ENCODE measurements at places on chromosomes 13 and 19.

GRCh38 chr13:98658131-98658530 is 81.2 kb upstream of the STK24 start:
- no peak overlapping the region for H3K27ac ChIP-seq
- no peak for DNase-seq
- H3K4me3 ChIP-seq = no peak overlapping the region
- peaks cover 14% of the 10 kb centered on the region for H3K27me3 ChIP-seq
- H3K36me3 ChIP-seq = no peaks in the 10 kb centered on the region

DNA sequence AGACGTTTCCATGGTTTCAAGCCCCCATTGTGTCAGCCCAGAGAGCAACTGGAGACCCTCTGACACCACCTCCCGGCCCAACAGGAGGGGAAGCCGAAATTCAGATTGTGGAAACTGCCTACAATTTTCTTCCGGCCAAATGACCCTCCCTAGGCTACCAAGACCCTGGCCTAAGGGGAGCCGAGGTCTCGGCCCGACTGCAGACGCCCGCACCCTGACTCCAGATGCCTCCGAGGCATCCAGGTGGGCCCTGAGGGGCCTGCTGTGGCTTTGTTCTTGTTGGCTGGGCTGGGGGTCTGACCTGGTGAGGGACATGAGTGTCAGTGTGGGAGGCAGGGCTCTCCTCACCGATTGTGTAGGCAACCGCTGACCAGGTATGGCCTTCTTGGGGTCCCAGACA is 9.6 kb downstream of the MEX3D start:
- no peaks in the 10 kb centered on the region for H3K4me1 ChIP-seq
- no peak overlapping the region for H3K4me3 ChIP-seq
- DNase-seq = no peak
- no peaks in the 10 kb centered on the region for H3K27me3 ChIP-seq

DNA sequence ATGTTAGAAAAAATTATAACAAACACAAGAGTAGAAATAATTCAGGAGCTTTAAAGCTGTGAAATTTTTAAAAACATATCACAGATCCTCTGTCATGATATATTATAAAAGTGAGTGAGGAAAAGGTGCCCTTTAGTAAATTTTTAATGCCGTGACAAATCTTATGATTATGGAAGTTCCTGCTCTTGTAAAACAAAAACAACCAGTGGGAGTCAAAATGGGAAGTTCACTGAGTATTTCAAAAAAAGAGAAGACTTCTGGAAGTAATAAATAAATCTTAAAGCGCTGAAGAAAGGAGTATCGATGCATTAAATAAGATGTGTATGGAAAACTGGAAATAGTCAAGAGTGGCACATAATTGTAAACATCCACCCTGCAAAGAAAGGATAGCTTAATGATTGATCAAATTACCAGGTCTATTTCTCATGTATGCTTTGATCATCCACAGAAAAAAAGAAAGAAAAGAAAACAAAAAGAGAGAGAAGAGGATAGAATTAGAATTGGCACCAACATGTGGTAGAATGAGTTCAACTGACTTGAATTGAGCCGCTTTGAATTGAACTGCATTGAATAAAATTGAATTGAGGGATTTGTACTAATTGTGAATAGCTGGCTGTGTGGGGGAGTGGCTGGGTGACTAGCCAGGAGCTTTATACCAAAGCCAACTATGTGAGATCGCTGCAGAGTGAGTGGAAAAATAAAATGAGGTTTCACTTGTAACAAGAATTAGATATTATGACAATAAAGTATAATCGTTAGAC is 647.6 kb upstream of the SPRY2 start:
- H3K4me1 ChIP-seq = no peaks in the 10 kb centered on the region
- peaks cover 7% of the 10 kb centered on the region for H3K27me3 ChIP-seq
- H3K4me3 ChIP-seq = no peak overlapping the region
- no peak overlapping the region for H3K27ac ChIP-seq

- peak; percentile 61 for DNase-seq
- no peaks in the 10 kb centered on the region for H3K4me1 ChIP-seq
- no peak overlapping the region for H3K27ac ChIP-seq
- H3K36me3 ChIP-seq = no peaks in the 10 kb centered on the region
- H3K4me3 ChIP-seq = no peak overlapping the region
Measured at GRCh38 chr13:20667857-20668437, 35.6 kb upstream of the IL17D start.

GRCh38 chr13:21719463-21719862 is 48.6 kb downstream of the FGF9 start:
- no peak overlapping the region for H3K4me3 ChIP-seq
- H3K36me3 ChIP-seq = no peaks in the 10 kb centered on the region
- no peak for DNase-seq
- H3K27ac ChIP-seq = no peak overlapping the region
- peaks cover 49% of the 10 kb centered on the region for H3K27me3 ChIP-seq

GRCh38 chr13:106867249-106867648 is 299.3 kb upstream of the ARGLU1 start:
- H3K36me3 ChIP-seq = no peaks in the 10 kb centered on the region
- H3K4me1 ChIP-seq = no peaks in the 10 kb centered on the region
- H3K4me3 ChIP-seq = no peak overlapping the region
- no peak for DNase-seq

DNA sequence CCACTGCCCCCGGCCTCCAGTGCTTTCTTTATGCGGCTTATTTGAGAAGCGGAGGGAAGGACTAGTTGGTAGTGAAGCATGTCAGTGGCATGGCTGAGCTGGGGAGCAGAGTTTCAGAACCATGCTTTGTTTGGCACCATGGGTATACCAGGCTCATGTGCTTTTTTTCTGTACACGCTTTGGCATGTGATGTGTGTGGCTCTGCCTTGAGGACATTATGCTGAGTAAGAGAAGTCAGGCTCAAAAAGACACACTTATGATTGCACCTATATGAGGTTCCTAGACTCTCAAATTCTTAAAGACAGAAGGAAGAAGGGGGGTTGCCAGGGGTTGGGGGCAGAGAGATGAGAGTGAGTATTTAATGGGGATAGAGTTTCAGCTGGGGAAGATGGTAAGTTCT is 21.3 kb downstream of the GATAD2A start:
- H3K4me1 ChIP-seq = peaks cover 54% of the 10 kb centered on the region
- DNase-seq = no peak
- H3K4me3 ChIP-seq = no peak overlapping the region
- H3K36me3 ChIP-seq = no peaks in the 10 kb centered on the region
- peak overlapping the region; percentile 53 for H3K27ac ChIP-seq

GRCh38 chr19:45218911-45219743 is 26.1 kb downstream of the EXOC3L2 start:
- H3K36me3 ChIP-seq = no peaks in the 10 kb centered on the region
- H3K27me3 ChIP-seq = peaks cover 30% of the 10 kb centered on the region
- no peak for DNase-seq
- H3K4me3 ChIP-seq = no peak overlapping the region

- no peak for DNase-seq
- peak overlapping the region; percentile 16 for H3K4me3 ChIP-seq
- H3K4me1 ChIP-seq = peaks cover 30% of the 10 kb centered on the region
Measured at GRCh38 chr13:42984691-42985090, 7.3 kb downstream of the EPSTI1 start.

GRCh38 chr13:23618341-23618740 is 48.1 kb downstream of the TNFRSF19 start:
- H3K27ac ChIP-seq = no peak overlapping the region
- no peaks in the 10 kb centered on the region for H3K36me3 ChIP-seq
- no peaks in the 10 kb centered on the region for H3K4me1 ChIP-seq
- no peak overlapping the region for H3K4me3 ChIP-seq
- DNase-seq = no peak
- peaks cover 9% of the 10 kb centered on the region for H3K27me3 ChIP-seq

- H3K27ac ChIP-seq = no peak overlapping the region
- no peak for DNase-seq
- H3K4me3 ChIP-seq = no peak overlapping the region
Measured at GRCh38 chr19:42003506-42004294, 9.7 kb upstream of the ATP1A3 start.

DNA sequence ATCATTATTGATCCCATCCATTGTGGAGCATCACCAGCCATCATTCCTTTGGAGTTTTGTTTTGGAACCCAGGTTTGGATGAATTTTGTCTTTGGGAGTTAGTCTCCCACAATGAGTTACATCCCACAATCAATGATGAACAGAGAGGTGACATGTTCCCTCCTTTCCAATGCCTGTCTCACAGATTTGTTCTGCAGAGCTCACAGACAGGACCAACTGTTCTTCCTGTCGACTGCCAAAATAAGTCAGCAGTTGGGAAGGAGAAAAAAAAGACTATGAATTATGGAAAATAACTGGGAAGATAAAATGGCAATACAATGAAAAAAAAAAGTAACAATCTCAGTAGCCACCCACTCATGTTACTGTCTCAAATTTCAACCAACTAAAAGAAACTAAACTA is 489.1 kb downstream of the MYO16 start:
- no peaks in the 10 kb centered on the region for H3K36me3 ChIP-seq
- no peak overlapping the region for H3K4me3 ChIP-seq
- no peaks in the 10 kb centered on the region for H3K27me3 ChIP-seq
- no peak overlapping the region for H3K27ac ChIP-seq
- H3K4me1 ChIP-seq = peaks cover 3% of the 10 kb centered on the region

DNA sequence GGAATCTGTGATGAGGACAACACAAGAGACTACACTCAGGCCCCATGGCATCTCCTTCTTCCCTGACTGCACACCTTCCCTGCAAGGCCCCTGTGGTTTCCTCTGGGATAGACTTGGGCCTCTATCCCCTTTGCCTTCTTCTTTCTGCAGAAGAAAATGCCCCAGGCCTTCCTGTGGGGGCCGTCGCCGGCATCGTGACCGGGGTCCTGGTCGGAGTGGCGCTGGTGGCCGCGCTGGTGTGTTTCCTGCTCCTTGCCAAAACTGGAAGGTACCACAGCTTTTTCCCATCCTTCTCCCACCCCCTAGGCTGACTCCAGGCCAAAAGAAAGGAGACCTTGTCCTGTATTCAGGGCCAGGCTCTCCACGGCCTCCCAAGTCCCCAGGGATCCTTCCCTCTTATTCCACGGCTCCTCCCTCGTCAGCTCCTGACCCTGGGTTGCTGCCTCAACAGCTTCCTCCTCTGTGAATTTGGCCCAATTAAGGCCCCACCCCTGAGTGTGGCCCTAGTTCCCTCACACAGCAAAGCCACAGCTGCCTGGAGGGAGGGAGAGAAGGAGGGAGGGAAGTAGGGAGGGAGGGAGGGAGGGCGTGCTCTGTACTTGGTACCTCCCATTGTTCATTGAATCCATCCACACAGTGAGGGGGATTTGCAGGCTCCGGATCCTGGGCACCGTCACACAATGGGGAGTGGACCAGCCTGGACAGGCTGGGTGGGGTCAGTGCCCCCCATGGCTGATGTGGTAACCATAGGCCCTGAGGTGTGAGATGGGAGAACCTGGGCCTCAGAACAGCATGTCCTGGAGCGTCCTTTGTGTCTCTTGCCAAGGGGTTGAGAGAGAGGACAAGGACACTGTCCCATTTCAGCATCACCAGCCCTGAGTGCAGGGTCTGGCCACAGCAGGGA is 12.5 kb downstream of the CEACAM3 start:
- no peak overlapping the region for H3K27ac ChIP-seq
- peak; percentile 15 for DNase-seq
- H3K4me3 ChIP-seq = no peak overlapping the region

- no peak for DNase-seq
- no peaks in the 10 kb centered on the region for H3K4me1 ChIP-seq
- peaks cover 6% of the 10 kb centered on the region for H3K27me3 ChIP-seq
- H3K36me3 ChIP-seq = no peaks in the 10 kb centered on the region
- H3K4me3 ChIP-seq = no peak overlapping the region
Measured at GRCh38 chr13:50466456-50466855, 377.0 kb downstream of the DLEU7 start.

- peaks cover 13% of the 10 kb centered on the region for H3K4me1 ChIP-seq
- H3K4me3 ChIP-seq = no peak overlapping the region
- DNase-seq = no peak
- no peaks in the 10 kb centered on the region for H3K36me3 ChIP-seq
- no peak overlapping the region for H3K27ac ChIP-seq
Measured at GRCh38 chr19:517721-518597, 10.7 kb downstream of the TPGS1 start.

DNA sequence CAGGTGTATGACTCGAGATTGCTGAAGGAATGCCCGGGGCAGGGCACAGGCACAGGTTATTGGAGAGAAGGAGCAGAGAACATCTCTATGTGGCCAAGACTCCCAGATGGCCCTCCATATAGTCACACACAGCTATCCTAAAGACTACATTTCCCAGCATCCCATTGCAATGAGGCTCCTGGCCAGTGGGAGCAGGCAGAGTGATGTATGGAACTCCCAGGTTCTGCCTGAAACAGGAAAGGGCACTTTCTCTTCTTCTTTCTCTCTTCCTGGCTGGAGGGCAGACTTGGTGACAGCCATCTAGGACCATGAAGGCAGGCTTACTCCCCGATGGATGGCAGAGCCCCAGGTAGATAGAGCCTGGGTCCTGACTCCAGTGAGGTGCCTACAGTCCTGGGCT is 13.5 kb downstream of the PPP1R13L start:
- no peak overlapping the region for H3K27ac ChIP-seq
- no peaks in the 10 kb centered on the region for H3K36me3 ChIP-seq
- H3K4me1 ChIP-seq = no peaks in the 10 kb centered on the region

DNA sequence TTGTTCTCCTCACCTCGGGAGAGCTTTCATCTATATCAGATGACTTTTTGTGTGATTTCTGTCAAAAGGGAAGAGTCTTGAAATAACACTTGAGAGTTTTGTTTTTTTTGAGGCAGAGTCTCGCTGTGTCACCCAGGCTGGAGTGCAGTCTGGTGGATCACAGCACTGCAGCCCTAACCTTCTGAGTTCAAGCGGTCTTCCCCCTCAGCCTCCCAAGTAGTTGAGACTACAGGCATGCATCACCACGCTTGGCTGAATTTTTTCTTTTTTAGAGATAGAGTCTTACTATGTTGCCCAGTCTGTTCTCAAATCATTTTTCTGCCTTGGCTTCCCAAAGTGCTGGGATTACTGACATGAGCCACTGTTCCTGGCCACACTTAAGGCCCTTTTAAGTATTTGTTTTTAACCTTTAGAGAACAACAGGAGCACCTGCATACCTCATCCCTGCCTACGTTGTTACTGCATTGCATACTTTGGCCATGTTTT is 11.4 kb downstream of the NDFIP2 start:
- DNase-seq = no peak
- peaks cover 4% of the 10 kb centered on the region for H3K36me3 ChIP-seq
- peak overlapping the region; percentile 1 for H3K4me3 ChIP-seq
- peak overlapping the region; percentile 8 for H3K27ac ChIP-seq
- peaks cover 36% of the 10 kb centered on the region for H3K4me1 ChIP-seq

DNA sequence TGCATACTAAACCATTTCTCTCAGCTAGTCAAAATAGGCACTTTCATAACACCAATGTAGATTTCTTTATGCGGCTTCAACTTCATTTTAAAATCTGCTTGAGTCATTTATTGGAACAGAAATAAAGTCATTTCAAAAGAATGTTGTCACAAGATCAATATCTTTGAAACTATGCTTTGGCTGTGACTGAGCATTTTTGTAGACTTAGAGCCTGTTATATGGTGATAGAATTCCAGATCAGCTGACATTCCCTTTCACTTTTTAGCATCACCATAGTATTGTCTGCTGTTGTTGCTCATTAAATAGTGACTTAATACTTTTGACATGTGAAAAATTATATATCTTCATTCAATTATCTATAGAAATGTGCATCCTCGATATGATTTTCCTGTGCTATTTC is 279.2 kb upstream of the PRR20A start:
- no peak overlapping the region for H3K4me3 ChIP-seq
- H3K27ac ChIP-seq = no peak overlapping the region
- no peaks in the 10 kb centered on the region for H3K4me1 ChIP-seq
- peaks cover 9% of the 10 kb centered on the region for H3K36me3 ChIP-seq
- no peak for DNase-seq

- no peaks in the 10 kb centered on the region for H3K27me3 ChIP-seq
- DNase-seq = no peak
- H3K27ac ChIP-seq = no peak overlapping the region
- no peak overlapping the region for H3K4me3 ChIP-seq
- no peaks in the 10 kb centered on the region for H3K4me1 ChIP-seq
- H3K36me3 ChIP-seq = no peaks in the 10 kb centered on the region
Measured at GRCh38 chr13:45040622-45041021, 51.3 kb downstream of the GPALPP1 start.
